Liver (tissue), 10 donors: ENCODE measurements at places on chromosomes 6 and 20. TPM values are rescaled to one million over a fixed set of nuclear protein-coding genes. Genes with fewer than 3 reads are reported as not detected.

NUS1 gene
- 26.4 TPM for total RNA-seq

PSORS1C2 gene
- not detected for total RNA-seq

GPANK1 gene
- total RNA-seq: 8.7 TPM

MRAP2 gene
- 0.08 TPM for total RNA-seq

CEP85L gene
- total RNA-seq: 2.9 TPM

MCCD1 gene
- 0.56 TPM for total RNA-seq

FAM50B gene
- total RNA-seq: 8.8 TPM

- no peaks in the 10 kb centered on the region for H3K36me3 ChIP-seq
- no peaks in the 10 kb centered on the region for H3K4me1 ChIP-seq
- no peak overlapping the region for H3K27ac ChIP-seq
- H3K4me3 ChIP-seq: no peak overlapping the region
- no peak for DNase-seq
Observed at GRCh38 chr20:40691566-40692239, 2.7 kb upstream of the MAFB start.

DNA sequence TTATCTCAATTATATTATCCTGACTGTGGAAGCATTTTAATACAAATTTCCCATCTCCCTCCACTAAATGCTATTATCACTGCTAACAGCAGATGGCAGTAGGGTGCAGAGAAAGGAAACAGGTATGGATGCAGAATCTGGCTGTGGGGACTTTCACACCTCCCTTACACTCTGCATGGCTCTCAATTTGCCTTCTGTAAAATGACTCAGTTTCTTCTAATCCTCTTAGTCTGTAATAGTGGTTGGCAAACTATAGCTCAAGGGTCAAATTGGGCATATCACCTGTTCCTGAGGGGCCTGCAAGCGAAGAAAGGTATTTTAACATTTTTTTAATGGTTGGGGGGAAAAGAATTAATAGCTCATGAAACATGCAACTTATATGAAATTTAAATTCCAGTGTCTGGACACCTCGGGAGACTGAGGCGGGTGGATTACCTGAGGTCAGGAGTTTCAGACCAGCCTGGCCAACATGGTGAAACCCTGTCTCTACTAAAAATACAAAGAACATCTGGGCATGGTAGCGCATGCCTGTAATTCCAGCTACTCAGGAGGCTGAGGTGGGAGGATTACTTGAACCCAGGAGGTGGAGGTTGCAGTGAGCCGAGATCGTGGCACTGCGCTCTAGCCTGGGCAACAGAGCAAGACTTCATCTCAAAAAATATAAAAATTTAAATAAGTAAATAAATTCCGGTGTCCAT is 83.5 kb downstream of the ZMYND8 start:
- peaks cover 16% of the 10 kb centered on the region for H3K36me3 ChIP-seq
- H3K4me1 ChIP-seq: peaks cover 5% of the 10 kb centered on the region
- no peaks in the 10 kb centered on the region for H3K27me3 ChIP-seq

GRCh38 chr20:47318586-47319516 is 37.6 kb downstream of the ZMYND8 start:
- H3K36me3 ChIP-seq: no peaks in the 10 kb centered on the region
- DNase-seq: no peak
- peak overlapping the region; percentile 93 for H3K27ac ChIP-seq
- H3K4me3 ChIP-seq: peak overlapping the region; percentile 24

- H3K27ac ChIP-seq: no peak overlapping the region
- no peaks in the 10 kb centered on the region for H3K36me3 ChIP-seq
- no peak for DNase-seq
- no peaks in the 10 kb centered on the region for H3K27me3 ChIP-seq
- peaks cover 3% of the 10 kb centered on the region for H3K4me1 ChIP-seq
- no peak overlapping the region for H3K4me3 ChIP-seq
Observed at GRCh38 chr20:62822788-62823651, 6.2 kb downstream of the COL9A3 start.

DNA sequence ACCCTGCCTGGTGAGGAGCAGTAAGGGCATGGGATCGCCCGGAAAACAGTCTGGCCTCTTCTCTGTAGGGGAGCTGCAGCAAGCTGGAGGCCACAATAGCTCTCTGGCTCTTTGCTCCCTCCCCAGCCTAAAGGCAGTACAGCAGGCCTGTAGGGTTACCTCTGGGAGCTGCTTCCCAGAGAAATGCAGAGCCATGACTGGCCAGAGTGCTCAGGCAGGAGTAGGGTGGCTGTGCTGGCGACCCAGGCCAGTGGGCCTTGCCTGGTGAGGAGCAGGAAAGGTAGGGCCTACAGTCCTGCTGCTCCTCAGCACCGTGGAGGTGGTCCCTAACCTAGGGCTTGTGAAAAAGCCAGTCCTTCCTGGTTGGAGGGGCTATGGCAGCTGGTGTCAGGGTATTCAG is 129.9 kb upstream of the CHD6 start:
- H3K27ac ChIP-seq: no peak overlapping the region
- peaks cover 5% of the 10 kb centered on the region for H3K27me3 ChIP-seq
- no peak overlapping the region for H3K4me3 ChIP-seq

GRCh38 chr6:3088446-3088845 is 20.2 kb downstream of the RIPK1 start:
- DNase-seq: no peak
- H3K36me3 ChIP-seq: peaks cover 46% of the 10 kb centered on the region
- no peak overlapping the region for H3K4me3 ChIP-seq
- H3K27me3 ChIP-seq: no peaks in the 10 kb centered on the region
- no peak overlapping the region for H3K27ac ChIP-seq

DNA sequence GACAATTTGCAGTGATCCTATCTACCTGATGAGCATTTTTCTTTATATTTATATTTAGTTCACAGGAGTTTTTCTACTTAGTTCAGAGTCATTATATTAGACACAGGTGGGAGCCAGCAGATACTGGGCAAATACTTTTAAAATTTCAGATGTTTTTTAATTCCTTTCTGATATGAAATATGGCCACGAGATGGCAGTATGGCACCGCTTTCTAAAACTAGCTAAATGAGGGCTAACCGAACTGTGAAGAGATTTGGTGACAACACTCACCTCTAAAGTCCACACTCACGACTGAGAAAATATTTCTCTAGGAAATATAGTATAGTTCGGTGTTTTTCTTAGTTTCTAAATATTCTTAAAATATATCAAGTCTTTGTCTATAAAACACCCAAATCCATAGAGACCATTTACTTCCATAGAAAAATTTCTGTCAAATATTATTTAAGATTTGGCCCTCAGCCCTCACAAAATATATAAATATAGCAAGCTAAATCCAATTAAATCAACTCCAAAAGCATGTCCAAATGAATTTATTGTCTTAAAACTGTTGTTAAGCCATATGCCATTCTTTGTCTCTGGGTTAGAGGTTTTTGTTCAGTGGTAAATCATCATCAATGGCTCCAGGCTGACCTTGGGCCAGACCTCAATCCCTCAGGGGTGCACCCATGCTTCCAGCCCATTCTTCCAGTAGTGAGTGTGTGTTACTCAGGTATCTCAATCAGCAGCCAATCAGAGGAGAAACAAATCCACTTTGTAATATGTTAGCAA is 63.6 kb downstream of the HUS1B start:
- no peaks in the 10 kb centered on the region for H3K4me1 ChIP-seq
- H3K36me3 ChIP-seq: peaks cover 8% of the 10 kb centered on the region
- no peak overlapping the region for H3K4me3 ChIP-seq
- H3K27me3 ChIP-seq: no peaks in the 10 kb centered on the region

GRCh38 chr20:58706975-58707681 is 14.5 kb downstream of the NPEPL1 start:
- no peak overlapping the region for H3K27ac ChIP-seq
- no peak for DNase-seq
- H3K4me1 ChIP-seq: no peaks in the 10 kb centered on the region
- H3K4me3 ChIP-seq: no peak overlapping the region
- peaks cover 4% of the 10 kb centered on the region for H3K36me3 ChIP-seq
- H3K27me3 ChIP-seq: no peaks in the 10 kb centered on the region

DNA sequence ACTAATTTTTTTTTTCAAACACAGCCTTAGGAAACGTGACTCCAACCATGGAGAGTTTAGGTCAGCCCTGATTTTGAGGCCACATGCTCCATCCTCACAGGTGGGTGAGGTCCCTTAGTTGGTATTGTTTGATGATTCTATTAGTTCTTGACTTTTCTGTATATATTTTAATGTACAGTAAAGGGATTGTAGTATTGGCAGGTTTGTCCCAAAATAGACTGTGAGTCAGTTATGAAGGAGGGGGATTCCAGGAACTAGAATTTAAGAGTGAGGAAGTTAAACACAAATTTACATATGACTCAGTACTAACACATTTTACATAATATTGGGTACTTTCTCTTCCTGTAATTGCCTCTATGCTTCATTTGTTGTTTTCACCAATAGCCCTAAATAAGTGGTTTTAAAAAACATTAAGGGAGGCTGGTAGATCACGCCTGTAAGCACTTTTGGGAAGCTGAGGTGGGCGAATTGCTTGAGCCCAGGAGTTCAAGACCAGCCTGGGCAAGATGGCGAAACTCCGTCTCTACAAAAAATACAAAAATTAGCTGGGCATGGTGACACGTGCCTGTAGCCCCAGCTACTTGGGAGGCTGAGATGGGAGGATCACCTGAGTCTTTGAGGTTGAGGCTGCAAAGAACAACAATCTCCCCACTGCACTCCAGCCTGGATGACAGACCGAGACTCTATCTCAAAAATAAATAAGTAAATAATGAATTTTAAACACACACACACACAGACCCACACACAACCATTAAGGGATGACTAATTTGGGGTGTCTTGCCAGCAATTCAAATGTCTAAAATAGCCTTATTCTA is 81.8 kb downstream of the SGK1 start:
- no peaks in the 10 kb centered on the region for H3K4me1 ChIP-seq
- H3K4me3 ChIP-seq: no peak overlapping the region
- H3K27me3 ChIP-seq: no peaks in the 10 kb centered on the region
- DNase-seq: no peak
- no peak overlapping the region for H3K27ac ChIP-seq
- no peaks in the 10 kb centered on the region for H3K36me3 ChIP-seq

DNA sequence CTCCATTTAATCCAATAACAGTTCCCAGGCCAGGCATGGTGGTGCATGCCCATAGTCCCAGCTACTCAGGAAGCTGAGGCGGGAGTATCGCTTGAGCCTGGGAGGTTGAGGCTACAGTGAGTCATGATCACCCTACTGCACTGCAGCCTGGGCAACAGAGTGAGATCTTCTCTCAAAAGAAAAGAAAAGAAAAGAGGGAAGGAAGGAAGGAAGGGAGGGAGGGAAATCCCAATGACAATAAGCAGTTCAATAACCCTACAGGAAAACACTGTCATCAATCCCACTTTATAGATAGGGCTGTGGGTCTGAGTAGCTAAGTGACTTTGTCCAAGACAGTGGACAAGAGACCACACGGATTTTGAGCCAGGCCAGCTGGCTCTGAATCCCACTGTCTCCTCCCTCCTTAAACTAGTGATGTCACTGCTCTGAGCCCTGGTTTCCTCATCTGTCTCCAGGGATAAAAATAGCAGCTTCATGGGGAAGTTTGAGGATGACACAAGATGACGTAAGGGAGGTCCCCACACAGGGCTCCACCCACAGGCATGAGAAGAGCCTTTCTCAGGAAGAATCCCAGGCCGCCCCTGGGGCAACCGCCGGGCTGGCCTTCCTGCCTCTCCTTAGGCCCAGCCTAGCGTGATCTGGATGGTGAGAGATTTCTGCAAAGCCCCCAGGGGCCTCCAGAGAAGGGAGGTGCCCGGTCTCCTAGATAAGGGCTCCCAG is 7.2 kb upstream of the TRIB3 start:
- no peak for DNase-seq
- peak overlapping the region; percentile 81 for H3K27ac ChIP-seq
- H3K36me3 ChIP-seq: no peaks in the 10 kb centered on the region
- no peaks in the 10 kb centered on the region for H3K27me3 ChIP-seq

GRCh38 chr6:52642368-52642767 is 28.5 kb upstream of the TMEM14A start:
- no peaks in the 10 kb centered on the region for H3K4me1 ChIP-seq
- no peaks in the 10 kb centered on the region for H3K27me3 ChIP-seq
- no peak for DNase-seq
- H3K36me3 ChIP-seq: no peaks in the 10 kb centered on the region
- no peak overlapping the region for H3K27ac ChIP-seq

DNA sequence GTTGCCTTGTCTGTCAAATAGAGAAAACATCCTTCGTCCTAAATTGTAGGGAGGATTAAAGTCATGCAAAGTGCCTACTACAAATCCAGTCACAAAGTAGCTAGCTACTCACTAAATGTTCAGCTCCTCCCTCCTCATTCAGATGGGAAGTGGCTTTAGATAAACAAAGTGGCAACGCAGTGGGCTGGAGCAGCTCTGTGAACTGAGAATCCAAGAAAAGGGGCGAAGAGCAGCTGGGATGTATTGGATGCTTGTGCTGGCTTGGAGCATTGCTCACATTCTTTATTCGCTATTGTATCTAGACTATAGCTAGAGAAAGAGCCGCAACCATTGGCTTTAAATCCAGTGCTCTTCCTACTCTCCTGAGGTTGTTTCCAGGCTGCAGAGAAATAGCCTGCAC is 10.3 kb downstream of the MOG start:
- no peak overlapping the region for H3K27ac ChIP-seq
- no peaks in the 10 kb centered on the region for H3K27me3 ChIP-seq
- no peak overlapping the region for H3K4me3 ChIP-seq
- H3K4me1 ChIP-seq: no peaks in the 10 kb centered on the region
- DNase-seq: no peak
- H3K36me3 ChIP-seq: no peaks in the 10 kb centered on the region

GRCh38 chr6:138400326-138400725 is 3.7 kb upstream of the HEBP2 start:
- H3K27me3 ChIP-seq: no peaks in the 10 kb centered on the region
- no peaks in the 10 kb centered on the region for H3K36me3 ChIP-seq
- no peak overlapping the region for H3K4me3 ChIP-seq
- no peak overlapping the region for H3K27ac ChIP-seq
- H3K4me1 ChIP-seq: no peaks in the 10 kb centered on the region
- DNase-seq: no peak

DNA sequence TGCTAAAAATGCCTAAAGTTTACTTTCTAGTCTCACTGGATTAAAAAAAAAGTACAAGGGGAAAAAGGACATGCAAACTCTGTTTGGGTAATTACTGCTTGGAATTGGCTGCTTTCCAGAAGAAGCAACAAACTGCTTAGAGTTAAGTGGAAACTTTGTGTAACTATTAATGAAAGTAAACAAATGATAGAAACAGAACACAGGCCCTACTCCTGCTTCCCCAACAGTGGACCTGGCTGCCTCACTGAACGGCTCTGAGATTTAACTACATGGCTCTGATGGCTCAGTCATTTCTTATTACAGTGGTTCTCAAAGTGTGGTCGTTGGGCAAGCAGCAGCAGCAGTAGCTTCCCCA is 108.5 kb downstream of the MAN1A1 start:
- peaks cover 3% of the 10 kb centered on the region for H3K36me3 ChIP-seq
- no peak overlapping the region for H3K4me3 ChIP-seq
- DNase-seq: no peak
- no peaks in the 10 kb centered on the region for H3K27me3 ChIP-seq

GRCh38 chr6:12151433-12151820 is 138.7 kb upstream of the EDN1 start:
- DNase-seq: no peak
- no peaks in the 10 kb centered on the region for H3K27me3 ChIP-seq
- no peak overlapping the region for H3K4me3 ChIP-seq
- peaks cover 3% of the 10 kb centered on the region for H3K36me3 ChIP-seq
- no peak overlapping the region for H3K27ac ChIP-seq
